Transverse colon (tissue), 4 donors: ENCODE measurements at places on chromosomes 12 and 14. TPM values are rescaled to one million over a fixed set of nuclear protein-coding genes. Genes with fewer than 3 reads are reported as not detected.

DNA sequence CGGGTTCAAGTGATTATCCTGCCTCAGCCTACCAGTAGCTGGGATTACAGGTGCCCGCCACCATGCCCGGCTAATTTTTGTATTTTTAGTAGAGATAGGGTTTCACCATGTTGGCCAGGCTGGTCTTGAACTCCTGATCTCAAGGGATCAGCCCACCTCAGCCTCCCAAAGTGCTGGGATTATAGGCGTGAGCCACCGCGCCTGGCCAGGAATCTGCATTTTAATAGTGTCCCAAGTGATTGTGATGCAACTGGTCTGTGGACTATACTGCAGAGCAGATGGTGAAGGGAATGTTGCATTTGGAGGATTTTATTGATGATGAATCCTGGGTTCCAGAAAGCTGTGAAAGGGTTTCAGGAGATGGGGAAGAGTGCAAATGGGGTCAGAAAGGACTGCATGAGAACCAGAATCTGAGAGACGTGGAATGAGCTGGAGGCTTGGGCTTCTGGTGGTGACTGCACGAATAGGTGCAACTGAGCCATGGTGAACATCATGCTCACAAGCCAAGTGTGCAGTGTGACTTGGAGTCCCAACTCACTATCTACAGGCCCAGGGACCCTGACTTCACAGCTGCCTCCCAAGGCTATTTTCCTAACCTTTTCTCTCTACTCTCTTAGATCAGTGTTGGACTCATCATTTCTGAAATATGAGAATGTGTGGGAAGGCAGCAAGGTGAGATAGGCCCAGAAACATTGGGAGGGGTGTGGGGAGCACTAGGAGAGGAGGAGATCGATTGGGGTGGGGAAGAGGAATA, 4.5 kb downstream of the RPS26 start:
- no peak for DNase-seq

DNA sequence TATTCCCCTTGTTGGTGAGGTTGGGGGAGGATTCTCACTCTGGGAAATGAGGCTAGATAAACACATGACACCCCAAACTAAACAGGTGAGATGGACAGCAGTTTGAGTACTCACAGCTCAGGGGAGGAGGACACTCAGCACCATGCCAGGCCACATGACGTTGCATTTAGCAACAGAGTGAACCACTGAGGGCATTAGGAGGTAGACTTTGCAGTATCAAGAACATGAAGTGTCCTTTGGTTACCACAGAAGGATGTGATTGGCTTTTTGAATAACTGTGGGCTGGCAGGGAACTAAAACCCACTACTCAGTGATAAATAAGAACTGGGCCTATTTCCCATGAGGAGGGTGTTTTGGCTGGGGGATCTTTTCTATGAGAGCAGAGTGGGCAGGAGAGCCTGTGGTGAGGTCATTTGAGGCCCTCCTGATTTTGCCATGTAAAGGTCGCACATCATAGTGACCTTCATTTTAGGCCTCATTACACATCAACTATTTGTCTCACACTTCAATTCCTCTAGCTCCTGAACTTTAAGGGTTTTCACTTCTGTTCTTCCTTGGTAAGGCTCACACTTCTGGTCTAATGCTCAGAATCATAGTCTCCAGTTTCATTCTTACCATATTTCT, 89.8 kb upstream of the PRKD1 start:
- no peak for DNase-seq

- DNase-seq: peak; percentile 52
Observed at GRCh38 chr14:95500201-95500681, 16.2 kb downstream of the SYNE3 start.

DNA sequence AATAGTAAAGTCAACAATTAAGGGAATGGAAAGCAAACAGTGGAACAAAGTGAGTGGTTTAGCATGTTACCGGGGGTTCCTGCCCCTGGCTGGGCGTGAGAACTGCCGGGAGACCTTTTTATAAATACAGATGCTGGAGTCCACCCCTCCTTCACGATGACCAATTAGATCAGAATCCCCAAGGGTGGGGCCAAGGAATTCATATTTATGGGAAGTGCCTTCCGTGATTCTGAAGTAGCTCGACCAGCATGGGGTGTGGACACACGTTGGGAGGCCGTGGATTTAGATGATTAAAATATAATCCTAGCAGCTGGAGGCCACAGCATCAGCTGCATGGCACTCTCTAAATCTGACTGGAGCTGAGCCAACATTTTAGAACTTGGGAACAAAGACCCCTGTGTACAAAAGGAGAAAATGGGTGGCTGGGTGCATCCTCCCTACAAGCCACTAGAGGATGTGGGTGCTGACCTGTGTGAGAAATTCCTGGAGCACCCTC, 87.9 kb downstream of the SRRM4 start:
- no peak for DNase-seq

DNA sequence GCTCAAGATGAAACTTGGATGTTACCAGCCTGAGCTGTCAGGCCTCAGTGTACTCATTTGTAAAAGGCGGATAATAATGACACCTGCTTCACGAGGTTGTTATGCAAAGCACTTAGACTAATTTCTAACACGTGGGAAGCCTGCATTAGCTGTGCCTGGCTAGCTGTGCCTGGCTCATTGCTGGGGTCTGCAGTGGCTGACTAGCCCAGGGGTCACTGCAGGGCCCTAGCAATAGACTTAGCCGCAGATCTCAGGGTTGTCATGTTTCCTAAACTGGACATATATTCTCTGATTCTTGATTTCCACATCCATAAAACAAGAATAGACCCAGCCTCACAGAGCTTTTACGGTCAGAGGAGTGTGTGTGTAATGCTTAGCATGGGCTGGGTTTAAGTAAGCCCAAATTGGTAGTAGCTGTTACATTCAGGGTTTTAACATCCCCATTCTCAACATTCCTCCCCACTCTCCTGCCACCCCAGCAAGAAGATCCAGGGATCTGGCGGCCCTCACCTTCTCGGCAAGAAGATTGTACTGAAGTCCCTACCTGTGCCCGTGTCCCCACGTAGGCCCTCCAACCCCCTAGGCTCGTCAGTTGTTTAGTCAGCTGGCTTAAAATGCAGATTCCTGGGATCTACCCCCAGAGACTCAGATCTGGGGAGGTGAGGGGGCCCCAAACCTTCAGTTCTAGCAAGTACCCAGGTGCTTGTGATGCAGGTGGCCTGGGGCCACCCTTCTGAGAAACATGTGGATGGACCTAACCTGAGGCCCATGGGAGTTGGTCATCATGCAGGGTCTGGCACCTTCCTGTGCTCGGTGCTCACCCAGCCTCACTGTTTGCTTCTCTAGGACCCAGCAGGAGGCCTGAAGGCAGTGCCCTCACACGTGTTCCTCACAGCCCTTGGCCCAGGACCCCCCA, 8.6 kb downstream of the NR4A1 start:
- peak; percentile 35 for DNase-seq

- DNase-seq: no peak
Observed at GRCh38 chr12:67601126-67601525, 47.4 kb upstream of the DYRK2 start.

GRCh38 chr12:58455136-58455535, 465.2 kb downstream of the LRIG3 start:
- no peak for DNase-seq

GRCh38 chr12:90122681-90123080, 414.0 kb upstream of the ATP2B1 start:
- no peak for DNase-seq

DNA sequence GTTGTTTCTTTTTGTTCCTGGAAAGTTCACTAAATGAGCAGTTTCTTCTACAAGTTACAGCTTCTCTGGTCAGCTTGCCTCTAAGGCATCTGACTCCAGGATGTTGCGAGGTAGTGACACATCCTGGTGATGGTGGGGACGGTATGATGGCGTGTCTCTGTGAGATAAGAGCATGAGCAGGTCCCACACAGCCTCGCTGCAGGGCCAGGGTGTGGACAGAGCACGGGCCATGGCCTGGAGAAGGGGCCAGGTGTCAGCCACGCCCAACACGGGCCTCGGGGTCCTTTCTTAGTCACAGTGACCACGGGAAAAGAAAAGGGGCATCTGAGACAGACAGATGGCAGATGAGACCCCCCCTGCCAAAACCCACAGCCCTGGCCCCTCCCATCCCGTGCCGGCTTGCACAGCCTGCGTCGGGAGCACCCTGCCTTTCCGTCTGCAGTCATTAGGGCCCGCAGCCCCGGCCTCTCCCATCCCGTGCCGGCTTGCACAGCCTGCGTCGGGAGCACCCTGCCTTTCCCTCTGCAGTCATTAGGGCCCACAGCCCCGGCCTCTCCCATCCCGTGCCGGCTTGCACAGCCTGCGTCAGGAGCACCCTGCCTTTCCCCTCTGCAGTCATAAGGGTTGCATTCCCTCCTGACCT, 79.3 kb upstream of the DYNC1H1 start:
- no peak for DNase-seq

DNA sequence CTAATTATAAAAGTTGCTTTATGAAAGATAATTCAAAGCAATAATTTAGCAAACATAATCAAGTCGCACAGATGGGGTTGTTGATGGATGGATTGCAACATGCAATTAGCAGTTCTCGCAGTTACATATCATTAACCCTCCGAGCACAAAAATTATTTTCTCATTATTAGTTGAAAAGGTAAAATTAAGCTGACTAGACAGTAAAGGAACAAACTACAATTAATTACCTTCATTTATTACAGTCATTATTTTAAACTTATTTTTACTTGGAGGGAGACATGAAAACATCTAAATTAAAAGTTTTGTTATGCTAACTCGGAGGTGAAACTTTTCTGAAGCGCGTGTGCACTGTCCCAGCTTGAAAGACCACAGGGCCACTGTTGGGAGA, 146.9 kb downstream of the PHETA1 start:
- DNase-seq: no peak

DNA sequence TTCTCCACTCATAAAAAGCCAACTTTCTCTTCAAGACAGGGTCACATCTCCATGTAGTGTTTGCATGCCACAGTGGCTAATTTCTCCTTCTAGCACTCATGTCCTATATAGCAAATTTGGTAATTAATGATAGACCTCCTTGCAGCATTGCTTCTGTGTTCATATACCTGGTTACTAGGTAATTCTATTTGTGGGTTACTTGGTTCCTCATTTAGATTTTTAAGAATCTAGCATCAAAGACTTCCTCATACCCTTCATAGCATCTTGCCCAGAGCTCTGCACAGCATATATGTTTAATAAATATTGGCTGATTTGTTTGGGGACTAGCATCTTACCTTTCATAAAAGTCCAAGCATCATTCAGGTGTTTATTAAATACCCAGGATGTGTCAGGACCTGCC, 152.1 kb downstream of the DUSP6 start:
- DNase-seq: no peak

- no peak for DNase-seq
Observed at GRCh38 chr12:104263026-104263425, 40.5 kb upstream of the EID3 start.

- no peak for DNase-seq
Observed at GRCh38 chr14:33932576-33933345, 18.1 kb downstream of the EGLN3 start.

DNA sequence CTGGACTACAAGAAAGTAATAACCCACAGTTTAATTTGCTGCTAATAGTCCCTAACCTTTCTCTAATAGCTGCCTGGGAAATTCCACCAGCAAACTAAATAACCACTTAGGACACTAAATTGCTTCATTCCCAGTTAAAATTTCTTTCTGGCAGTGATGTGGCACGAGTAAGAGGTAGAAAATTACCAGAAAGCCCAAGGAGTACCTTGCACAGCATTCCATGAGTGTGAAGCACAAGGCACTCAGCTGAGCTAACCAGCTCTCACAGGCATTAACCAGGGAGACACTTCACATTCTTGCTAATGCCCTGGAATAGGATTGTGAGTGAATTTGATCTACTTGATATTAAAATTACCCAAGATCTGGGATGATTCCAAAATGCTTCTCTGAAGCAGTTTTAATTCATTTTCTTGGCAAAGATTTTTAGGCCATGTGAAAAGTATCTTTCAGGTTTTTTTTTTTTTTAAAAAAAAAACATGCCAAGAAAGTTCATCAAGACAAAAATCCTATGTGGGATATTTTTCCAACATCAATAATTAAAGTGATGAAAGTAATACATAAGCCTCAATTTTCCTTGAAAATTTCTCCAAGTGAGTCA, 29.5 kb downstream of the TSPAN8 start:
- no peak for DNase-seq

DNA sequence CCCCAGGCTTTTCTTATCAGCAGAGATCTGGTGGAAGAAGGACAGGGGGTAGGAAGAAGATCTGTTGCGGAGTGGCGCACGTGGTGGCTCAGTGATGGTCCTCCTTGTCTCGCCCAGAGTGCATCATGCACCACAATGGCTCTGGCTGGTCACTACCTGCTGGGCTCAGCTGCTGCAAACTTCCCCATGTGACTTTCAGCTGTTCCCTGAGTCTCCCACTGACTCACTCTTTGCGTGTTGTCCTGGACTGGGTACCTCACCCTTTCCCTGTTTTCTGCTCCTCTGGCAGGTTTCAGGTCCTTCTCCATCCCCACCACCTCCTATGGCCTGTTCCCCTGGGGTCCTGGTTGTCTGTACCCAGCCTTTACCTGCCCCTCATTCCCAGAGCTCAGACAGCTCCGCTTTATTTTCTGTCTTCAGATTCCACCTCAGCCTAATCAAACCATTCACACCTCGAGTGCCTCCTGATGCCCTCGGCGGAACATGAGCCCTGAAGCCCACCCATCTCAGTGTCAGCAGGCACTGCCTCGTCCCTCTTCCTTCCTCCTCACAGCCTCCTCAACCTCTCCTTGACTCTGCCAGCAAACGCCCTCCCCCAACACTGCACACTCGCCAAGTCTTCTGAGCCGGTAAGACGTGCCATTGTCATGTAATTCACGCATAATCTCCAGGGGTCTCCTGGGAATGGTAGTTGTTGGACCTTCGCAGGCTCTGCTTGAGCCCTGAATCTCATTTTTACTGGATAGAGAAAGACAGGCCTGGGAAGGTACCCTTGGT, 1.8 kb downstream of the C1R start:
- DNase-seq: no peak

GRCh38 chr14:68791902-68792677, 777 bp downstream of the ZFP36L1 start:
- DNase-seq: no peak

- no peak for DNase-seq
Observed at GRCh38 chr14:63249092-63249491, 44.8 kb downstream of the RHOJ start.

DNA sequence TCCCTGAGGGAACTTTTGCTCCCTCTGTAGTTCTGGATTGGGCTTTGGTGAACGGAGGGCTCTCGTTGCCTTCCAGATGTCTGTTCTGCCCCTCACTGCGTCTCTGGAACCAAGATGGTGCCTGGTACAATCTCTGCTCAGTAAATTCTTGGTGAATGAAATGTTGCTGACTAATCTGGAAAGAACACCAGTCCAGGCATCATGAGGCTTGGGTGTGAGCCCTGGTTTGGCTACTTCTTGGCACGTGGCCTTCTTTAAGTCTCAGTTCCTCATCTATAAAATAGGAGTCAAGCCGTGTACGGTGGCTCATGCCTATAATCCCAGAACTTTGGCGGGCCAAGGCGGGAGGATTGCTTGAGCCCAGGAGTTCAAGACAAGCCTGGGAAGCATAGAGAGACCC, 4.3 kb downstream of the HHIPL1 start:
- DNase-seq: no peak

- DNase-seq: no peak
Observed at GRCh38 chr14:70278281-70278680, 81.2 kb downstream of the COX16 start.

The PPP1R1A gene
- total RNA-seq: 67.0 TPM

The ZDHHC22 gene
- not detected for total RNA-seq

The GZMB gene
- not detected for total RNA-seq

The WNT1 gene
- not detected for total RNA-seq

The FAIM2 gene
- total RNA-seq: 2.8 TPM

The CCER1 gene
- not detected for total RNA-seq

The HRK gene
- not detected for total RNA-seq

The IRAK3 gene
- total RNA-seq: 5.6 TPM

The ANAPC7 gene
- total RNA-seq: 37.3 TPM

The PIANP gene
- total RNA-seq: not detected

The SLC16A7 gene
- 11.3 TPM for total RNA-seq

The KRT78 gene
- not detected for total RNA-seq

The HOXC13 gene
- total RNA-seq: not detected
